ENCODE measurements at places on chromosomes 6 and 20.

DNA sequence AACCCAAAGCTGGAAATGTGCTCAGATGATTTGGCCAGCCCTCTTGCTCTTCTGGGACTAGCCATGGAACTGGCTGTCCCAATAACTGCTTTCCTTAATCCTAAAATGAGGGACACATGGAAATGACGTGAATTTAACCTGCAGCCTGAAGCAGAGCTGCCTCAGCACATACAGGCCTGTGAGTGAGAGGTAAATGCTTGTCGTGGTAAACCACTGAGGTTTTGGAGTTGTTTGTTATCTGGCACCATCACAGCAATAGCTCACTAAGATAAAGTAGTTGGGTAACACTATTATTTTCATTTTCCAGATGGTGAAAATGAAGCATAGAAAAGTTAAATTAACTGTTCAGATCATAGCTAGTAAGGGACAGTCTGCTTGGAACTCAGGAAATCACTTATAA is 333.4 kb upstream of the CHD6 start:
- no peak for DNase-seq

GRCh38 chr20:25233016-25233772 is 14.7 kb upstream of the PYGB start:
- DNase-seq = peak; percentile 62

GRCh38 chr20:32281711-32282110 is 4.3 kb downstream of the KIF3B start:
- no peak for DNase-seq

- DNase-seq = no peak
Observed at GRCh38 chr6:165701005-165701404, 38.0 kb upstream of the PDE10A start.

GRCh38 chr6:163333701-163334663 is 80.5 kb upstream of the QKI start:
- DNase-seq = no peak

DNA sequence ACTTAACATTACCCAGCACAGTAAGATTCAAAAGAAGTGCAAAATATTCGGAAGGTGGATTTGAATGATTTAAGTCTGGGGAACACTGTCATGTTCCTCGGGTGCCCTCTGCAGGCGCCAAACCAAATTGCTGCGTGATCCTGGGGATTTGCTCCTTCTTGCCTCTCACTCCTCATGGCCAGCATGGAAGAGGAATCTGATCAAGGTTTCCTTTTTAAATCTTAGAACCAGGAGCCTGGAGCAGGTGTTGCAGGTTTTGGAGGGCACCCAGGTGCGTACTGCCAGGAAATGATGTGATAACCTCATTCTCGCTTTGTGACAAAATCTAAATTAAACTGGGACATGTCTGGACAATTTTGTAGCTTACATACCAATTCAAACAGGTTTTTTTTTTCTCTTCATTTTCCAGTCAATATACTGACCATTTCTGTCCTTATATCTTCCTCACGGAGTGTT is 8.1 kb upstream of the PFDN4 start:
- peak; percentile 80 for DNase-seq

DNA sequence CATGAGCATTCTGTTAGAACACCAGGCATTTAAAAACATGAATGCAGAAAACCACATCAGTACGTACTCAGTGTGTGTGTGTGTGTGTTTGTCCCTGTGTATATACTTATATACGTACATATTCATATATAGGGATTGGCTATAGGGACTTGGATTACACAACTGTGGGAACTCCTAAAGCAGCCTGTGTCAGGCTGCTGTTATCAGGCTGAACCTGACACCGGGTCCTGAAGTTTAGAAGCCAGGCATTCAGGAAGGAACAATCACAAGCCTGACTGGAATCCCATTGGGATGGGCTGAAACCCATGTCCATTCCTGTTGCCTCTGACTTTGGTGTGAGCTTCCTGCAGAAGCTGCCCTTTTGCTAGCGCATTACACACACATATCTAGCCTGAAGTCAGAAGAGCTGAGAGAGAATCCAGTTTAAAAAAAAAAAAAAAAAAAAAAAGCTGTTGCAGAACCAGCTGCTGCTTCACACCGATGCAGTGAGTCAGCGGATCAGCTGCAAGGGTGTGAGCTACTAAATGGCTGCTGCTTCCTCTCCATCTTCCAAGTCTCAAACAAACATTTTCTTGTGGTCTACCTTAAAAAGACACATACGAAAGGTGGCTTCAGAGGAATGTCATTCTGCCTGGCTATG is 348.1 kb downstream of the THBS2 start:
- DNase-seq = no peak

GRCh38 chr6:37241131-37241530 is 16.4 kb upstream of the TBC1D22B start:
- DNase-seq = no peak

GRCh38 chr6:44035621-44036020 is 91.6 kb downstream of the MRPL14 start:
- peak; percentile 40 for DNase-seq

GRCh38 chr20:49961413-49961812 is 21.4 kb upstream of the SNAI1 start:
- no peak for DNase-seq

GRCh38 chr6:30678964-30679726 is 6.3 kb upstream of the DHX16 start:
- peak; percentile 79 for DNase-seq

GRCh38 chr6:142857233-142857761 is 87.7 kb downstream of the HIVEP2 start:
- DNase-seq = no peak

DNA sequence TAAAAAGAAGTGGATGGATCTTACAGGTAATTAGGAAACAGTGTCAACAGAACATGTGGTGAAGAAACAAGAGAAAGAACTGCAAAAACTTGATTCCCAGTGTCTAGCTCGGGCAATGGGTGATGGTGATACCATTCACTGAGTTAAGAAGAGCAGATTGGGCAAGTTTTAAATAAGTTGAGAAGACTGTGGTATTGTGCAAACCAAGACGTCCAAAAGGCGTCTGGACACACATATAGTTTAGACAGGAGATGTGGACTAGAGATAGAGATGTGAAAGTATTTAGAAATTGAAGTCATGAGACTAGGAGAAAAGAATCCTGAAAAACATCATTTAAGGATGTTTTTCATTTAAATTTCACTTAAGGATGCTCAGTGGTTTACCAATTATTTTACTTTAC is 53.9 kb downstream of the CDK19 start:
- DNase-seq = no peak

DNA sequence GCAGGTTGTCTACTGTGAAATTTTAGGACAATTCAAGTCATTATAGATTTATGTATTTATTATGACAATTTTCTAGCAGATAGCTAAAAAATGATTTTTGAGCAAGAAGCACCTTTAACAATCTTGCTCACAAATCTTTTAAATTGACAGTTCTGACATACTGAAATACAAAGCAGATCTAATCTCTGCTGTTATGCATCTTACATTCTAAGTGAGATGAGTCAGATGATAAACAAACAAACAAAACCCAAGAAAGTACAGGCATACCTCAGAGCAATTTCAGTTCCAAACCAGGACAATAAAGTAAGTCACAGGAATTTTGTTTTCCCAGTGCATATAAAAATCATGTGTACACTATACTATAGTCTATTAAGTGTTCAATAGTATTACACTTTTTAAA is 430.7 kb upstream of the PTCHD4 start:
- peak; percentile 55 for DNase-seq

DNA sequence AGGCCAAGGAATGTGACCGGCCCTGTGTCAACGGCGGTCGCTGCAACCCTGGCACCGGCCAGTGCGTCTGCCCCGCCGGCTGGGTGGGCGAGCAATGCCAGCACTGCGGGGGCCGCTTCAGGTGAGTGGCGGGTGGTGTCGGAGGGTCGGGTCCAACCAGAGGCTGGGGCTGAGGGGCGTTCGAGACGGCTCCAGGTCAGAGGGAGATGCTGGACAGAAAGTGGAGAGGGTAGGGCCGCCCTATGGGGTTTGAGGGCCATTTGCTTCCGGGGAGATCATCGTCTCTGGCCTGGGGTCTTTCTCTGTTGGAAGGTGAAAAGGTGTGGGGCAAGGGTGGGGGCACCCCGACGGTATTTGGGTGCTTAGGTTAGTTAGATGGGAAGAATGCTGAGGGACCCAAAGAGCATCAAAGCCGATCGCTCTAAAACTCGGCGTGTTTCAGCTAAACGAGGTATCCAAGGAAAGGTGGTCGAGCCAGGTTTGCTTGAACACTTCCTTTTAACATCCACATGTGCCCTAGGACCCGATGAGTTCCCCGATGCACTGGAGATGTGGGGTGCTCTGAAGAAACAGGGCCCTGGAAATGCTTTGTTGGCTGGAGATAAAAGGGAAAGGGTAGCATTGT is 691 bp downstream of the ATRN start:
- peak; percentile 10 for DNase-seq

DNA sequence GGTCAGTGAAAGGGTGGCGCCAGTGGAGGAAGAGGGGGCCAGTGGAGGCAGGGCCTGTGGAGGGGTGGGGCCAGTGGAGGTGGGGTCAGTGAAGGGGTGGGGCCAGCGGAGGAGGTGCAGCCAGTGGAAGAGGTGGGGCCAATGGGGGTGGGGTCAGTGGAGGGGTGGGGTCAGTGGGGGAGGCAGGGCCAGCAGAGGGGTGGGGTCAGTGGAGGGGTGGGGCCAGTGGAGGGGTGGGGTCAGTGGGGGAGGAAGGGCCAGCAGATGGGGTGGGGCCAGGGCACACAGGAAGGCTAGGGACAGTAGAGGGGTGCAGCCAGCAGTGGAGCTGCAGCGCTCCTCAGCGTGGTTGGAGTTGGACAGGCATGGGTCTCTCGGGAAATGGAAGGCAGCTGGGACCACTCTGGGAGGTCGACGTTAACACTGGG is 18.7 kb downstream of the ADRM1 start:
- peak; percentile 58 for DNase-seq

GRCh38 chr6:67606906-67607828 is 1027.9 kb upstream of the ADGRB3 start:
- DNase-seq = no peak

- no peak for DNase-seq
Observed at GRCh38 chr20:44918342-44918741, 8.5 kb downstream of the PABPC1L start.
